ENCODE measurements at places on chromosomes 5 and 9. TPM values are rescaled to one million over a fixed set of nuclear protein-coding genes. Genes with fewer than 3 reads are reported as not detected.

The LRRC70 gene
- total RNA-seq, result 38.6 TPM

The AMBP gene
- total RNA-seq, result not detected

The FGF18 gene
- not detected for total RNA-seq

The DBH gene
- not detected for total RNA-seq

The EIF4EBP3 gene
- total RNA-seq, result 1.2 TPM

The UBE2QL1 gene
- total RNA-seq, result under 0.01 TPM

The C9orf85 gene
- 12.4 TPM for total RNA-seq

The NUTM2F gene
- total RNA-seq, result not detected

The OSMR gene
- total RNA-seq, result 9.1 TPM

The LTC4S gene
- total RNA-seq, result 0.79 TPM

The PTGS1 gene
- 1.4 TPM for total RNA-seq

The C5orf58 gene
- total RNA-seq, result not detected

The NEUROG1 gene
- total RNA-seq, result not detected

The RFESD gene
- 1.6 TPM for total RNA-seq

Data from lung microvascular endothelial cell (primary cell).